Stimulated activated CD4-positive, alpha-beta T cell treated with anti-CD3 and anti-CD28 coated beads, Interleukin-15, amount 100 ng/mL, for 48 hours (primary cell): ENCODE measurements at places on chromosomes 16 and 17.

DNA sequence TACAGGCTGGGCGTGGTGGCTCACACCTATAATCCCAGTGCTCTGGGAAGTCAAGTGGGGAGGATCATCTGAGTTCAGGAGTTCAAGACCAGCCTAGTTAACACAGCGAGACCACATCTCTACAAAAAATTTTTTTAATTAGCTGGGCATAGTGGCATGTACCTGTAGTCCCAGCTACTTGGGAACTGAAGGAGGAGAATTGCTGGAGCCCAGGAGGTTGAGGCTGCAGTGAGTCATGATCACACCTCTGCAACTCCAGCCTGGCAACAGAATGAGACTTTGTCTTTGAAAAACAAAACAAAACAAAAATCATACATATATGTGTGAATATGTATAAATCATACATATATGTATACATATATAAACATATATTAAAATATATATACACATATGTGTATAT, 54.1 kb upstream of the MARCHF10 start:
- DNase-seq, result no peak

DNA sequence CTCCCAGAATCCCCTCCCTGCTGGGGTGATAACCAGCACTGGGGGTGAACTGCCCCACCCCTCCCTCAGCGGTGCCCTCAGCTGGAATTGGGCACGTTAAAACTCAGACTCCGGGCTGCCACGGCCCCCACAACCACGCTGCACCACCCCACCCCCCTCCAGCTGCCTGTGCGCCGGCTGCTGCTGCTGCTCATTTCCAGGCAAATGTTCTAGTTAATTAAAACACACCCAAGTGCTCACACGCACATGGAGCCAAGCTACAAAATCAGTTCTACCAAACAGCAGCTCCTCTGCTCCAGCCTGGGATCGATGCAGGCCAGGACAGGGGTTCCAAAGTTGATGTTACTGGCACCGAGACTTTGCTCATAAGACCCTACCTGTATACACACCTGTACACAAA, 180.5 kb downstream of the ZNF423 start:
- no peak for DNase-seq

DNA sequence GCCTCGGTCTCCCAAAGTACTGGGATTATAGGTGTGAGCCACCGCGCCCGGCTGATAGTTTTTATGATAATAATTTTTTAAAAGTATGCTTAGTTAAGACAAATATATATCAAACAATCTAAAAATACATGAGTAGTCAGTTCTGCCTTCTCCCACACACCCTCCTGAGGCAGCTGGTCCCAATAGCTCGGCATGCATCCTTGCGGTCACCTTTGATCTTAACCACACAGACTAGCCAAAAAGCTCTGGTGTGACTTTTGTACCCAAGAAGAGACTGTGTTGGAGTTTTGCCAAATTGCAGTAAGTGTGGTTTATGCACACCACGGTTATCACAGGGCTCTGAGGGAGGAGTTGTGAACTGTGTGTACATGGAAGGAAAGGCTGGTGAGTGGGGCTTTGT, 25.6 kb downstream of the ATP6V0A1 start:
- peak; percentile 71 for DNase-seq

GRCh38 chr16:49834531-49835151, 21.3 kb downstream of the ZNF423 start:
- no peak for DNase-seq

- DNase-seq, result no peak
Observed at GRCh38 chr17:66849851-66850580, 15.1 kb downstream of the CACNG5 start.

GRCh38 chr16:85902366-85903155, 3.6 kb downstream of the IRF8 start:
- DNase-seq, result peak; percentile 44

DNA sequence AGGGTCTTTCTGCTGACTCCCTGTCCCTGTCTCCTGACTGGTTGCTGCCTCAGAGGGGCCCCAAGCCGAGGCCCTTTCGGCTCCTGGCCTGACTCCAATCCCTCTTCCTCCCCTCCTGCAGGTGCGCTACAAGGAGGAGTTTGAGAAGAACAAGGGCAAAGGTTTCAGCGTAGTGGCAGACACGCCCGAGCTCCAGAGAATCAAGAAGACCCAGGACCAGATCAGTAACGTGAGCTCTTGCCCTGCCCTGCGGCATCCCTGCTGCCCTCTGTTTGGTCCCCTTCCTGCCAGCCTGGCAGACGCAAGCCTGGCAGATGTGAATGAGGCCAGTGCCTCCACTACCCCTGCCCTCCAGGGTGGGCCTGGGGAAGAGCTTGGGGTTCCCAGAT, 27.1 kb upstream of the LASP1NB start:
- no peak for DNase-seq
